Colonic mucosa (tissue), 4 donors: ENCODE measurements at places on chromosomes 5 and 9. TPM values are rescaled to one million over a fixed set of nuclear protein-coding genes. Genes with fewer than 3 reads are reported as not detected.

Gene IL7R
- 4.6 TPM for total RNA-seq

Gene CDO1
- total RNA-seq = 0.58 TPM

Gene PCDHGA6
- total RNA-seq = 0.82 TPM

Gene SPAG8
- total RNA-seq = 0.82 TPM
